BJ (cell line): ENCODE measurements at places on chromosomes 6 and 20.

DNA sequence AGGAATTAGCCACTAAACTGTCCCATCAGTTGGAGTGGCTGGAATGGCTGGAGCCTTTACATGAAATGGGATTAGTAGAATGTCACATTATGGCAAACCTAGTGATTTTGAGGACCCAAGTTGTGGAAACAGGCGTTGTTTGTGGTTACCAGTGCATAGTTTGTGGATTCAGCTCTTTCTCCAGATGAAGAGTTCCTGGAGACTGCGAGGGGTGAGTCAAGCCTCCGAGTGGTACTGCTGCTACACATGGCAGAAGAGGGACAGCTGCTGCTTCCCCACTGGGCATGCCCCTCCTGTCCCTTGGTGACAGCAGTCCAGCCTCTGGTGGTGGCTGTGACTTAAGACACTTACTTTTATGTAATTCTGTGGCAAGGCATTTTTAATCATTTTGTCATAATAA lies 94.2 kb upstream of the SCP2D1 start:
- DNase-seq, result no peak

DNA sequence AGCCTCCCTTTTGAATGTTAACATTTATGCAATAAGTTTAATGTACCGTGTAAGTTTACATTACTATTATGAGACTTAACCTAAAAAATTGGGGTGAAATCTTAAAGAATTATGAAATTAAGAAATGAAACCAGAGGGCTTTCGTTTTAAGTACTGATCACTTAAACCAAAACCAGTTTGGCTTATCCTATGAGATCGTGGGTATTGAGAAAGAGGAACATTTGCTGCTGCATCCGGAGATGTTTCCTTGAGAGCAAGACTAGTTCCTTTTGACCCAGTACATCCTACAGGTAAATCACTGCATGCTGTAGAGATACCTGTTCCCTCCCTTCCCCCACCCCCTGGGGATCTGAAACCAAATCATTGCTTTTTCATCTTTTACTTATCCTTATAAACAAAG lies 201.3 kb downstream of the ESR1 start:
- no peak for DNase-seq

- no peak for DNase-seq
Measured at GRCh38 chr6:151539506-151540268, 45.9 kb downstream of the CCDC170 start.

DNA sequence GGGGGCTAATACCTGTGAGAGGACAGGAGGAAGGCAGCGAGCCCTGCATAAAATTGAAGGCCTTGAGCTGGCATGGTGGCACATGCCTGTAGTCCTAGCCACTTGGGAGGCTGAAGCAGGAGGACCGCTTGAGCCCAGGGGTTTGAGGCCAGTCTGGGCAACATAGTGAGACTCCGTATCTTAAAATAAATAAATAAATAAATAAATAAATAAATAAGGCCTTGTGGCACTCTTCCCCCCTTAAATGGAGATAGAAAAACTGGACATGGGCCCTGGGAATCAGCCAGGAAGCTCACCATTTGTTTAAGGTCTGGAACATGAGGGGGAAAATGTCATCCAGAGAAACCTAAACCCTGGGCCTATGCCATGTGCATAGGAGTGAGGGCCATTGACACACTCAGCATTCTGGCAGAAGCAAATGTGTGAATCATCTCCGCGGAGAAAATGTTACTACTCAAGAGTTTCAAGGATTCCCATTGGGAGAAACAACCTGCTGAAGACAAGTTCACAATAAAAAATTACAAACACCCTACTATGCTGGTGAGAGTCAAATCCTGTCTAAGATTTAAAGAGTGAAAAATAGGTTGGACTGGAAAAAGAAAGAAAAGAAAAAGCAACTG lies 51.9 kb upstream of the UBR2 start:
- no peak for DNase-seq

DNA sequence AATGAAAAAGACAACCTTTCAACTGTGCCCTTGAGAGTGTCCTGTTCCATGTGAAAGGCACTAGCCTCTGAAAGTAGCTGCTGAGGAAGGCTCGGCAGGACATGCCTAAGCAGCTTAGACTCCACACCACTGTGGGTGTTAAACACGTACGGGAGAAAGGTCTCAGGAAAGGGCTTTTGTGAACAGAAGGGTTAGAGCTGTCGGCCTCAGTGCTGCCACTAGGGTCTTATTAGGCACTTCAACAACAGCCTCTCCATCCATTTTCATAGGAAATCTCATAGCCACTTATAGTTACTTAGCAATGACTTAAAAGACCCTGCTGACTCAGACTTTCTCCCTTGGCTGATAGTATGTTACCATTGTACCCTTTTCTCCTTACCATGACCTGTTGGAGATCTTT lies 662.8 kb downstream of the TBC1D32 start:
- no peak for DNase-seq

GRCh38 chr20:36687850-36688249 lies 41.9 kb upstream of the SLA2 start:
- DNase-seq, result no peak

DNA sequence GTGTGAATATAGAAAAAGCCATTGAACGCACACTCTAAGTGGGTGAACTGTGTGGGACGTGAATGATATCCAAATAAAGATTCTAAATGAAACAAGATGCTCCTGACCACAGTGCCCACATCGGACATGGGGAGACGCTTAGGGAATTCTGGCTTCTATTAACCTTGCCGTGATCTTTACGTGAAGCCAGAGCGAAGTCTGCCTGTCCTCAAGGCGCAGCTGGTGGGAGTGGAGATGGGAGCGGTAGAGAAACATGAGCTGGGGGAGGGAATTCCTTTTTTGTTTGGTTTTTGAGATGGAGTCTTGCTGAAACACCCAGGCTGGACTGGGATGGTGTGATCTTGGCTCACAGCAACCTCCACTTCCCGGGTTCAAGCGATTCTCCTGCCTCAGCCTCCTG lies 46.0 kb downstream of the VSTM2L start:
- no peak for DNase-seq
